ENCODE measurements at places on chromosomes 6 and 20.
A peak's percentile ranks its signal among the peaks of the same experiment; 100 is the strongest.

- peak; percentile 11 for DNase-seq
Measured at GRCh38 chr6:15171026-15171425, 74.8 kb upstream of the JARID2 start.

- DNase-seq = no peak
Measured at GRCh38 chr20:1669304-1669703, 11.7 kb upstream of the SIRPG start.

DNA sequence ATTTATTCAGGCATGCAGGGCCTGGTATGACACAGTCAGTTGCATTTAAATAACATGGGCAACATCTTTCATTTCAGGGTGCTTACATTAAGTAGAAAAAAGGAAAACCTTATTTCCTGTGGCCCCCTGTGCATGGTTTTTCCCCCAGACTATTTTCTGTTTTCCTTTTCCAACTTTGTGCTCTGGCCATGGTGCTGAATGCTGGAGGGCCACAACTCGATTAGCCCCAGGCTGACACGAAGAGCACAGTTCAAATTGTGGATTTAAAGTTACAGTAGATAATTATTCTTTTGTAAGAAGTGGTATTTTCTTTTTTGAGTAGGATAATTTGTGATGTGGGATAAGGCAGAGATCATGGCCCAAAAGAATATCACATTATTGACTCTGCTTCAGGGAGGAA lies 332.0 kb downstream of the HAO1 start:
- DNase-seq = no peak

DNA sequence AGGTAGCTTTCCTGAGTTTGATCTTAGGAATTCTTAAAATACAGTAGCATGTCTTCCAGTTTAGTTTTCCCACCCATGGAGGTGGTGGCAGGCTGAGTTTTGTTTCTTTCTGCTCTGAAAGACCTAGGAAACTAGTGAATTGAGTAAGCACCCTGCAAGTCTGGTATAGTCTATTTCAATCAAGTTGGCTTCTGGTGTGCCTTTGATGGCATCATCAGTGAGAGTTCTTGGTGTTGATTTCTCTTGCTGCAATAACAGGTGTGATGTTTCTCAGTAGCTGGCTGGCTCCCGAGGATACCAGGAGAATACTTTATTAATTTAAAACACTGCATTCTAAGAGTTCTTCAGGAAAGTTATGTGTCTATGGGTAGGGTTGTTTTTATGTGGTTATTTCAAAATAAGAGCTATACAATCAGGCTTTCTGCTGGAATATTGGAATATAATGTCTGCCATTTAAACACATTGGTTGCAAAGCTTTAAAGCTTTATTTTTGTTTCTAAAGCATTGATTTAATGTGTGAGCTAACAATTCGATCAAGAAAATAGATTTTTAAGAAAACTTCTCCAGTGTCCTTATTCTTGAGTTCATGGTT lies 19.0 kb downstream of the VAPB start:
- peak; percentile 68 for DNase-seq

- DNase-seq = no peak
Measured at GRCh38 chr20:24502661-24503060, 33.2 kb downstream of the SYNDIG1 start.
